ENCODE measurements at places on chromosomes 2 and 18.
A peak's percentile ranks its signal among the peaks of the same experiment; 100 is the strongest.

DNA sequence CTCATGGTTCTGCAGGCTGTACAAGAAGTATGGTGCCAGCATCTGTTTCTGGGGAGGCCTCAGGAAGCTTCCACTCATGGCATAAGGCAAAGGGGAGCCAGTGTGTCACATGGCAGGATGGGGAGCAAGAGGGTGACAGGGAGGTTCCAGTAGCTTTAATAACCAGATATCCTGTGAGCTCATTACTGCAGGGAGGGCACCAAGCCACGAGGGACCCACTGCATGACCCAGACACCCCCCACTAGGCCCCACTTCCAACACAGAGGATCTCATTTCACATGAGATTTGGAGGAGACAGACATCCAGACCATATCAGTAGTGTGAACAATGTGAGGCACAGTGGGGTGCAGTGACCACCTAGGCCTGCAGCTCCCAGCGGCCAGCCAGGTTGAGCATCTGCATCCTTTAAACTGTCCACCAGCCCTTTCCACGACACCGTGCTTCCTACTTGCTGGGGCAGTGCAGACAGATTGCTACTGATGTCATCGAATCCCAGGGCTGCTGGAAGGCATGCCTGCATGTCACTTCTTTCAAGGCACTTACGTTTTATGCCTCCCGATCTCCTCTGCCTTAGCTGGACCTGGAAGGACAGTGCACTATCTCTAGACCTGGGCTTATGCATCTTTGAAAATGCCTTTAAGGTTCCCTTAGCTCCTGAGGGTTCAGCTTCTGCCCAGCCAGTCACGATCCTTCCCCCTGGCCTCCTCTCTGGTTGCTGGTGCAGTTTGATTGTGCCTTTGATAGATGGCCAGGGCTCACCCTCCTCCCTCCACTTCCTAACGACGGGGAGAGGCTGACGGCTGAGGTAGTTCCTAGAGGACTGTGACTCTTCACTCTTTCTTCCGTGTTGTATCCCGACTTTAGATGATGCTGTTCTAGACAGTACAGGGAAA lies 174.3 kb downstream of the FAM210A start:
- DNase-seq, result no peak

GRCh38 chr2:181038796-181039195 lies 58.4 kb downstream of the UBE2E3 start:
- DNase-seq, result no peak

- DNase-seq, result no peak
Measured at GRCh38 chr2:228728961-228729360, 542.1 kb downstream of the PID1 start.

DNA sequence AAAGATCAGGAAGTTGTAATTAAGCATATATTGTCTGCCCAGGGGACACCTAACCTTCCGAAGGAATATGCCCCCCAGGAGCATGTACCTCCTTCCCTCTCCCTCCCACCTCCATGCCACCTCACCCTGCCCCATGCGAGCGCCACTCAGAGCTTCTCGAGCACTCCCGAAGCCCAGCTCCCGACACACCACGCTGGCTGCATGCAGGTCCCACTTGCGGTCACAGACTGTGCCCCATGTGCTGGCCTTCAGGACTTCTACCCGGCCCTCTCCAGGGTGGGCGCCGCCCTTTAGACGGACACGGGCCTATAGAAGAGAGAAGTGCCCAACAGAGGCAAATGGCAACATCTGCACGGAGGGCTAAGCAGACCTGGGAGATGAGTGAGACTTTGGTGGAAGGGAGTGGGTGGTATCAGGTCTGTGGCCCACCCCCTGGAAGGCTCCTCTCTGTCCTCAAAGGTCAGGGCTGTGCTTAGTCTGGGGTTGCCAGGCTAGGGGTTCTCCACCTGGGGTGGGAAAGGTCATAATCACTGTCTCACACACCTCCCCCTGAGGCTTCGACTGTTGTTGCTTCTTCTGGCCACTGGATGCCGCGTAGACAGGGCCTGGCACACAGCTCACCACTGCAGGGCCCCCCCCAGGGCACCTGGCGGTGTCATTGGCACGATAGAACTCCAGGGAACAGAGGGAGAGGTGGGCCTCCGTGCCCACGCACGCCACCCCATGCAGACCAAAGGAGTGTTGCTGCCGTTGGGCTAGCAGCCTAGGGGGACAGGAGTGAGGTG lies 6.6 kb downstream of the HTRA2 start:
- no peak for DNase-seq

- no peak for DNase-seq
Measured at GRCh38 chr2:10277293-10278028, 25.2 kb upstream of the HPCAL1 start.

GRCh38 chr2:26346454-26347053 lies at the start of gene ADGRF3:
ADGRF3 (minus strand) TSS chr2:26346789; CDS start chr2:26346234, 555 bp downstream.
- peak; percentile 80 for DNase-seq

DNA sequence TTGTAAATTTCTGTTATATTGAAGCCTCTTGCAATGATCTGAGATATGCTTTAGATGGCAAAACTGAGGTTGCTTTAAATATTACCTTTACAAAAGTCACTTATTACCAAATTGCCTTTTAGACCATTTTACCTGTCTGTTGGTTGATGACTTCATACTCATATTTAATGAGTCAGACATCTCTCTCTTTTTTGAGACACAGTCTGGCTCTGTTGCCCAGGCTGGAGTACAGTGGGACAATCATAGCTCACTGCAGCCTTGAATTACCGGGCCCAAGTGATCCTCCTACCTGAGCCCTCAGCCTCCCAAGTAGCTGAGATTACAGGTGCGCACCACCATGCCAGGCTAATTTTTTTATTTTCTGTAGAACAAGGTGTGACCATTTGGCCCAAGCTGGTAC lies 11.5 kb upstream of the PPP4R3B start:
- DNase-seq, result no peak

GRCh38 chr2:227460070-227460485 lies 11.9 kb upstream of the AGFG1 start:
- no peak for DNase-seq

GRCh38 chr18:25535495-25535894 lies 183.5 kb upstream of the ZNF521 start:
- DNase-seq, result no peak

DNA sequence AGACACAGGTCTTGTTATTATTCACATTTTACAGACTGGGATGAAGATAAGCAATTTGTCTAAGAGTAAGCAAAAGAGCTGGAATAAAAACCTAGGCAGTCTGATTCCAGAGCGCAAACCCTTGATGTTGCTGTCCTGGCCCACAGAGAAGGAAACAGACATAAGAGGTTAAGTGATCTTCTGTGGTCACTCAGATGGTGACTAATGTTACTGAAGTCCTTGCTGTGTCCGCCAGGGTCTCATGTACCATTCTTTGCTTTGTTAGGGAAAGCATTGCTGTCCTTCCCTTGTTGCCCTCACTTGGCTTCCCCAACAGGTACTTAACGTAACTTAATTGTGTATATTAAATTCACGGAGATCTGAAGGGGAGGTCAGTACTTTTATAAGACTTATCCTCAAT lies 14.9 kb upstream of the FAP start:
- no peak for DNase-seq

DNA sequence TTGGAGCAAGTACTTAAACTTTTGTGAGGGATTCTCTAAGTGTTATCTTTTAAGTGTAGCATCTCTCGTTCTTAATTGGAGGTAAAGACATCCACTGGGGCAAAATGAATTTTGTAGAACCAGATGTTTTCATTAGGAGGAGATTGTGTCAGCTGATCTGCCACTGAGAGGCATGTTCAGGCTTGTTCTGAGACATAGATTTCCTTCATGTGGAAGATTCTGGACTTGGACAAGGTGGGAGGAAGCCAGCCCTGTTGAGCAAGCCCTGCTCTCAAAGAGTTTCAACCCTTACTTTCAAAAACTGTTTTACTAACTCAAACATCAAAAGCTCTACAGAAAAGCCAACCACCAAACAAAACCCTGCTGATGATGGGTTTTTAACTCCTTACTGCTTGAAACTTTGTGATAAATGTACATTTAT lies 6.5 kb downstream of the MAP4K4 start:
- DNase-seq, result no peak

GRCh38 chr2:81974216-81974615 lies 1669.7 kb upstream of the LRRTM1 start:
- DNase-seq, result no peak

DNA sequence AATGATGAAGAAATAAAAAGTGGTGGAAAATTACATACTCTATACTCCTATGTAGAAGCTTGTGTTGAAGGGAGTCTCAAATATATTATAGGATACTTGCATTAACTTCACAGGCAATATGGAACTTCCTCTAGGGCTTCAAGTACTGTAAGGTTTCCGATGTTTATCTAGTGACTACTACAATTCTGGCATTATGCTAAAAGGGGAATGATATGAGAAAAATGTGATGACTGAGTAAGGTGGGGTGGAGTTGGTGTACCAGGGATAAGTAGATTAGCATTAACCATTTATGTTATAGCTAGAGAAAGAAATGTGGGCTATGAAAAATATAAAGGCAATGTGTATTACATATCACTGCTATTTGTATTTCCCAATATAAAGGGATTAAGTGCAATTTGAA lies 229.5 kb downstream of the DCC start:
- DNase-seq, result no peak

GRCh38 chr2:20231159-20231558 lies 6.2 kb upstream of the SDC1 start:
- no peak for DNase-seq

GRCh38 chr2:237324405-237324831 lies 89.5 kb downstream of the COL6A3 start:
- DNase-seq, result no peak

DNA sequence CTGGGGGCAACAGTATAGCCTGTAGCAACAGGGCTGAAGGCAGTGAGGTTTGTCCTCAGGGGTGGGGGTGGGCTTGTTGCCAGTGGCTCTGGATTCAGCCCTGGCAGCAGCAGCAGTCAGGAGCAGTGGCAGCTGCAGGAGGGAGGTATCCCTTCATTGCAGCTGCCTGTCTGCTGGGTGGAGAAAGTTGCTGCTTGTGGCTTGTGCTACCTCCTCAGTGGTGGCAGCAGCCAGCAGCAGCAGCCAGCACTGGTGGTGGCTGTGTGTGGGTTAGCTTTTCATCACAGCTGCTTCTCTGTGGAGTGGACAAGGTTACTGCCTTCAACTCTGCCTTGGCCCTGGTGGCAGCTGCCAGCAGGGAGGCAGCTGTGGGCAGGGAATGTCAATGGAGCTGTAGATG lies 94.9 kb downstream of the ARL6IP6 start:
- DNase-seq, result no peak

- no peak for DNase-seq
Measured at GRCh38 chr2:173354073-173354581, 545 bp upstream of the CDCA7 start.

DNA sequence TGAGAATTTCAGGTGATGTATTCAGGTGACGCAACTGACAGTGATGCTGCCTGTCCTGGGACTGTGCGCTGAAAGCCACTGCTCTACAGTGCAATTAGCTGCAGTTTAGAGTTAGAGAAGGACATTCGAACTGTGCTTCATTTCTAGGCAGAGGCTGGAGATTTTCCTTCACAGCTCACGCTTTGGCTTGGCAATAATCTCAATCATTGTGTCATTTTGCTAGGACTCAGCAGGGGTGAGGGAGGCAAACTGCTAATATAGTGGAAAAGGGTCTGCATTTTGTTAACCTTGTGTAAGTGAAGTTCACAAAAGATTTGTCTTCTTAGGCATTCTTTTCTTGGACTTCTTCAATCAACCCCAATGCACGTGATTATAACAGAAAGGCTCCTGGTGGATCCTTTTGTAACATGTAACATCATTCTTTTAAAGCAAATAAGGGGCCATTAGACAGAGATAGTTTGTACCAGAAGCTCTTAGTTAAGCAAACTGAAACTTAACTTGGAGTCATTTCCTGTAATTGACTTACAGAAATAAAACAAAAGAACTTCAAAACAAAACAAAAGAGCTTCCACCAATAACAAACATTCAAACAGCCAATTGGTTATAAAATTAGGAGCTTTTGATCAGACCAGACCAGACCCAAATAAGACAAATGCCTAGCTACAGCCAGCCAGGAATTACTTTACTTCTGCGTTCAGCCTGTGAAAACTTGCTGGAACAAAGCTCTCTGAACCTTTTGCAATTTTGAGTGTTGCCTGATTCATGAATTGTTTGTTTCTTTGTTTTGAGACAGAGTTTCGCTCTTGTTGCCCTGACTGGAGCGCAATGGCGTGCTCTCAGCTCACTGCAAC lies 1376.3 kb upstream of the CELF4 start:
- DNase-seq, result no peak

DNA sequence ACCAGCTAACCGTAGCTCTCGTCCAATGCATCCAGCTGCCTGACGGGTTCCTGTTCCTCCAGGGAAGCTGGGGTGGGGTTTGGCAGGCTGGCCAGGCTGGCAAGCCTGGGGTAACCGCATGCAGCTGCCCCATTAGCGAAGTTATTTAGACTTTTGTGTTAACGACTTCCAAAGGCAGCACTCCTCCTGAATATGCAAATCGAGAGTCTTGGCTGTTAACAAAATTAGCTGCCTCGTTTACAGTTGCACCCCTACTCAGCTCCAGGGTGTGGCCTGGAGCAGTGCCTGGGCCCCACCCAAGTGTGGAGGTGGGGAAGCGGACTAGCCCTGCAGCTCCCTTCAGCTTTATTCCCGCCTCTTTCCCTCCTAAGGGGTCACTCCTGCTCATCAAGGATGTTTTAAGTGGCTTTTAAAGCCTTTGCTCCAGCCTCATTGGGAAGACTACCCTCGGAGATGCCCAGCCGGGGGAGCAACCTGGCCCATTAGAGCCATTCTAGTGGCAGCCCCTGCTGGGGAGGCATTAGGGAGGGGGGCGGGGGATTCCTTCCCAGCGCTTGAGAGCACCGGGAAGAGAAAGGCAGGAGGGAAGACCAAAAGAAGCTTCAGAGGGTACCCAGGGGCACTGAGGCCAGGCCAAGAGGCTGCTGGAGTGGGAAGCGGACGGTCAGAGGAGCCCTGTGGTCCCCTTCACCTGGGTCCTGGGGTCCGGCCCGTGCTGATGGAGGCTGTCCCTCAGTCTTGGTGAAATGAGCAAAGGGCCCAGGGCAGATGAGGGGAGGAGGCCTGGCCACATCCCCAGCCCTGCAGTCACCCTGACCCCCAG lies 204.1 kb downstream of the CELF4 start:
- no peak for DNase-seq

DNA sequence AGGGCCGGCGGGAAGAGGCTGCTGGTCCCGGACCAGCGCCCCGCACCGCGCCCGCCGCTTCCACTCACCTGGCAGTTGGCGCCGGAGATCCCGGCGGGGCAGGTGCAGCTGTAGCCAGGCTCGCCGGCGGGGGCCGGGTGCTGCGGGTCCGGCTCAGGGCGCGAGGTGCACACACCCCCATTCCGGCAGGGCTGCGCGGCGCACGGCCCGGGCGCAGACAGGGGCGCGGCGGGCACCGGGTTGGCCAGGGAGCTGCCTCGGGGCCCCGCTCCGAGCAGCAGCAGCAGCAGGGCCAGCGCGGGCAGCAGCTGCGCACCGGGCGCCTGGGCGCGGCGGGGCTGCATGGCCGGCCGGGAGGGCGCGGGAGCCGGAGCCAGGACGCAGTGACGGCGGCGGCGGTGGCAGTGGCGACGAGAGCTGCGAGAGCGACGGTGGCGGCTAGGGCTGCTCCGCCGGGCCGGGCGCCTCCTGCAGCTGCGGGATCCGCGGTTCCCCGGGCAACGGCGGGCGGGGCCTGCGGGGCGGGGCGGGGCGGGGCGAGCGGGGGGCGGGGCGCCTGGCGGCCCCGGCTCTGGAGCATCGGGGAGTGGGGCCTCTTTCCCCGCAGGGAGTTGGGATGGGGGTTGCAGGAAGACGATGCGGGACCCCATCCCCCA lies at the start of gene DNER:
TSS of gene DNER (minus strand) at position 476 of the 656 bp plus-strand sequence. CDS start at position 344, 132 bp downstream.
- DNase-seq, result peak; percentile 22
